ENCODE measurements at places on chromosomes 2 and 18. TPM values are rescaled to one million over a fixed set of nuclear protein-coding genes. Genes with fewer than 3 reads are reported as not detected.

DNA sequence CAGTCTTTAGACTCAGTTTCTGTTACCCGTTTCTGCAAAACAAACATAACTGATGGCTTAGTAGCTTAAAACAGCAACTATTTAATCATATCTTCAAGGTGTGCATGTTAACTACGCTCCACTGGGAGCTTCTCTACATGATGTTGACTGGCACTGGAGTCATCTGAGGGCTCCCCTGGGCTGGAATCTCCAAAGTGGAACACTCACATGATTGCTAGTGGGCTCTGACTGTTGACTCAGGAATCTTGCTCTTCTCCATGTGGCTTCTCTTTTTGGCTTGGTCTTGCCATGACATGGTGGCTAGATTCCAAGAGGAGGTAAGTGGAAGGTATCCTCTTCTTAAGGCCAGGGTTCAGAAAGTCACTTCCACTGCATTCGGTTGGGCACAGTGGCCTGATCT, 160.8 kb downstream of the PMAIP1 start:
- DNase-seq, result no peak
- H3K4me1 ChIP-seq, result no peaks in the 10 kb centered on the region
- no peak overlapping the region for H3K27ac ChIP-seq
- H3K27me3 ChIP-seq, result no peaks in the 10 kb centered on the region
- H3K36me3 ChIP-seq, result no peaks in the 10 kb centered on the region

DNA sequence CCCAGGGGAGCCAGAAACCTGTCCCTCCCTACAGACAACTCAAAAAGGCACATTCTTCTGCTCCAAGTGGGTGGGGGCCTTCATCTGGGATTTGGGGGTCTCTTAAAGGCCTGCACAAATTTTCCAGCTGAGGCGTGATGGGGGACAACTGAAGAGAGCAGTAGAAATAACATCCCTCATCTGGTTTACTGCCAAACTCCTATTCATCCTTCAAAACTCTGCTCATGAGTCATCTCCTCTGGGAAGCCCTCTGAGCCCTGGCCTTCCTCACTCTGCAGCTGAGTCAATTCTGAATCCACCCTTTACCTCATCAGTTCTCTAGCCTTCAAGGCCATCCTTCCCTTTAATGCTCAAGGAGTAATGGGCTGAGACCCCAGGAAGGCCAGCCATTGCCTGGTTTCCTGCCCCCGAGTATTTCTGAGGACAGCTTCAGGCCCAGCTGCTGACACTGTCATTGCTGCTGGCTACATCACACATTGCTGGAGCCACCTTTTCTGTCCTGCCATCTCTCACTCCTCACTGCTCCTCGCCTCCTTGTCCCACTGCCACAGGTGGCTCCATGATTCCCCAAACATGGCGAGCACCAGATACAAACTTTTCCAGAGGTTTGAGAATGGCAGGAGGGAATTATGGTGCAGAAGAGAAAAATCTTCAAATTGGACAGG, 32.2 kb upstream of the GLI2 start:
- no peaks in the 10 kb centered on the region for H3K27me3 ChIP-seq
- no peaks in the 10 kb centered on the region for H3K36me3 ChIP-seq
- DNase-seq, result no peak
- H3K4me3 ChIP-seq, result no peak overlapping the region
- H3K27ac ChIP-seq, result no peak overlapping the region

GRCh38 chr18:78868330-78869316, 111.0 kb upstream of the SALL3 start:
- no peak for DNase-seq
- peaks cover 5% of the 10 kb centered on the region for H3K27me3 ChIP-seq
- H3K27ac ChIP-seq, result no peak overlapping the region

- H3K27me3 ChIP-seq, result no peaks in the 10 kb centered on the region
- no peak overlapping the region for H3K27ac ChIP-seq
- peaks cover 7% of the 10 kb centered on the region for H3K4me1 ChIP-seq
- H3K36me3 ChIP-seq, result no peaks in the 10 kb centered on the region
These were observed 388.1 kb upstream of the ACVR2A start for GRCh38 chr2:147456779-147457178.

DNA sequence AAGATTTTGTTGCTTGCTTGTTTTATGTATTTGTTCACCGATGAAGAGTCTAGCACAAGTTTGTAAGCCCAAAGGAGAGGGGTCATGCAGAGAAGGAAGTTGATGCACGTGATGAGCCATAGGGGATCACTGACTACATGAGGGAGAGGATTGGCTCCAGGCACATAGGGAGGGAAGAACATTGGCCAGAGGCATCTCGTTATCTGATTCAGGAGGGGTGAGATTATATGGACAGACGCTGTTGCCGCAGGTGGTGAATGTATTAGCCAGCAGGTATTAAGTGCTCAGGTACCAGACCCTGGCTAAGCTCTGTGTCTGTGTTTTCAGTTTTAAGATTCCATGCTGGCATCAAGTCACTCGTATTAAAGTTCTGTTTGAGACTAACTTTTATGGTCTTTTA, 91.8 kb upstream of the CHST9 start:
- DNase-seq, result no peak
- no peaks in the 10 kb centered on the region for H3K4me1 ChIP-seq
- no peak overlapping the region for H3K27ac ChIP-seq

- no peaks in the 10 kb centered on the region for H3K36me3 ChIP-seq
- H3K27me3 ChIP-seq, result no peaks in the 10 kb centered on the region
- H3K4me1 ChIP-seq, result peaks cover 12% of the 10 kb centered on the region
- H3K27ac ChIP-seq, result no peak overlapping the region
These were observed 5.7 kb downstream of the PARD3B start for GRCh38 chr2:204550751-204551511.

Gene FAM161A
- 11.1 TPM for total RNA-seq
